ENCODE measurements at places on chromosomes 4 and X.

- DNase-seq: no peak
Measured at GRCh38 chr4:147056940-147057610, 111.4 kb upstream of the TTC29 start.

- no peak for DNase-seq
Measured at GRCh38 chr4:101232074-101232776, 115.1 kb downstream of the PPP3CA start.

- no peak for DNase-seq
Measured at GRCh38 chrX:31670245-31670644, 598.4 kb upstream of the FTHL17 start.

DNA sequence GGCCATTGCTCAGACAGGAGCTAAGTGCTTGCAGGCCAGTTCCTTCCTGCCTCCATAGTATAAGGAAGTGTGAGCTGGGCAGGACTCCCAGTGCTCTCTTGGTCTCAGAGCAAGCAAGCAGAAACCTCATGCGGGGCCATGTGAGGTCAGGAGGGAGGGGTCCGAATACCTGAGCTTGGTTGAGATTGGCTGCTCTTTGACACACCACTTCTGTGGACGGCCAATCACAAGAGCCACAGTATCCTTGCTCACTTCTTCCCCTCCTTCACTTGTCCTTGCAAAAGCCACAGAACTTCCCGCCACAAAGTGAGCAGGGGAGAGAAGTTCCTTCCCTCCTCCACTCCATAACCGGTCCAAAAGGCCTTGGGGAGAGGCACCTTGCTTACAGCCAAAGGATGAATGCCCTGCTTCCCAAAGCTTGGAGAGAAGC is 56.7 kb downstream of the PRPS1 start:
- no peak for DNase-seq

GRCh38 chr4:1693131-1693896 is 9.2 kb upstream of the FAM53A start:
- DNase-seq: peak; percentile 37

DNA sequence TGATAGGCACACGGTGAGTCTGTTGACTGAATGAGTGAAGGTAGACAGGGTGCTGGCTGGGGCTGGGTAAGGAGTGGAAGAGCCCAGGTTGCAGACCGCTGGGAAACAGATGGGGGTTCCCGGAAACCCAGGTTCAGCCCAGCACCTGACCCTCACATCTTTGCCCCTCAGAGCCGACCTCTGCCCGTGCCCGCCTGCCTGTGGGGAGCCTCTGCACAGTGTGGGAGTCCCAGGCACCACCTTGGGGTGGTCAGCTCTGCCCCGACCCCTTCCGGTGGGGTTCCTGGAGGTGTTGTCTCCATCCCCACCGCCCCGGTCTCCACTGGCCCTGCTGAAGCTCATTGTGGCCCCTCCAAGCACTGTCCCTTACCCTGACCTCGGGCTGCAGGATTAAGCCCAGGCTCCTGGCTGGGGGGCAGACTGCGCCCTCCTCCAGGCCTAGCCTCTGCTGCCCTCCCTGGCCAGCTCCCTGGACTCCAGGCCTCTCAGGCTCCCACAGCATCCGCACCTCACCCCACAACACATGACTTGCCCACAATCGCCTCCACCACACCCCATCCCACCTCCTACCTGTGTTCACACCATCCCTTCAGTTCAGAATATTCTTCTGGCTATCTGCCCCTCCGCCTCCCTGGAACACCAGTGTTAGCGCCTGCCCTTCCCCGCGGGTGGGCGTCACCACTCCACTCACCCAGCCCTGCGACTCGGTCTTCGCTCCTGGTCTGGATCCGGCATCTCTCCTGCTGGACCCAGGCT is 21.4 kb downstream of the HMX1 start:
- DNase-seq: no peak

DNA sequence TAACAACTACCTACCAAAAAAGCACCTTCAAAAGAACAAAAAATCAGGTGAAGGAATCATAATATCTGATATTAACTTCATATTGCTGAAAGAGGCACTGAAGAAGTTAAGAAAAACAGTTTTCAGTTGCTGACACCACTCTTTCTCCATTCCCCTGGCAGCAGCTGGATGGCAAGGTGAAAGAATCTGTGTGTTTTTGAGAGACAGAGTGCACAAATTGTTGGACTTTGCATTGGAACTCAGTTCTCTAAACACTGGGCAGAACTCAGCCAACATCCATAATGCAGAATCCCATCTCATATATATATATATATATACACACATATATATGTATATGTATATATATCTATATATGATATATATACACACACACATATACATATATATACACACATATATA is 408.3 kb upstream of the MAGEC2 start:
- DNase-seq: no peak

DNA sequence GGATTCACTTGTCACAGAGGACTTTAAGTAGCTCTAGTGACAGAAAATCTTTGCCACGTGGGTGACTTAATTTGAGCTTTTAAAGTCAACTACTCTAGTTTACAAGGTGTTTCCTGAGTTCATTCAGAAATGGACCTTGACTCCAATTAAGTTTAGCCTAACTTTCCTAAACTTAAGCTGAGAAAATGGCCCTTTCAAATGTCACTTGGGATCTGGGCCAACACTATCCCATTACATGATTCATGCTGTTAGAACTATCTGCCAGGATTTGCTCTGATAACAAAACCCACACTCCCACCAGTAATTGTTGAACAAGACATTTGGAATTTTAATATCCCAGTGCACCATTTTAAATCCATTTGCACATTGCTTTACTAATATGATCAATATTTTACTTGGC is 40.8 kb downstream of the C4orf46 start:
- DNase-seq: no peak

DNA sequence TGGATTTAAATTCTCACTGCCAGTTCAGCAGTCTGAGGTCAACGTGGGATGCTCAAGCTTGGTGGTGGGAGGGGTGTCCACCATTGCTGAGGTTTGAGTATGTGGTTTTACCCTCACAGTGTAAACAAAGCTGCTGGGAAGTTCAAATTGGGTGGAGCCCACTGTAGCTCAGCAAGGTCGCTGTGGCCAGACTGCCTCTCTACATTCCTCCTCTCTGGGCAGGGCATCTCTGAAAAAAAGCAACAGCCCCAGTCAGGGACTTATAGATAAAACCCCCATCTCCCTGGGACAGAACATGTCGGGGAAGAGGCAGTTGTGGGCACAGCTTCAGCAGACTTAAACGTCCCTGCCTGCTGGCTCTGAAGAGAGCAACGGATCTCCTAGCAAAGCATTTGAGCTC is 14.9 kb upstream of the RRAGB start:
- DNase-seq: no peak

GRCh38 chr4:74968456-74969164 is 35.7 kb downstream of the PARM1 start:
- DNase-seq: no peak

GRCh38 chr4:78057600-78058550 is 752 bp downstream of the FRAS1 start:
- no peak for DNase-seq

GRCh38 chrX:8731559-8732395 is at the start of gene ANOS1:
TSS of gene ANOS1 (minus strand) at chrX:8732137. CDS start at chrX:8732036, 101 bp downstream.
- DNase-seq: no peak

DNA sequence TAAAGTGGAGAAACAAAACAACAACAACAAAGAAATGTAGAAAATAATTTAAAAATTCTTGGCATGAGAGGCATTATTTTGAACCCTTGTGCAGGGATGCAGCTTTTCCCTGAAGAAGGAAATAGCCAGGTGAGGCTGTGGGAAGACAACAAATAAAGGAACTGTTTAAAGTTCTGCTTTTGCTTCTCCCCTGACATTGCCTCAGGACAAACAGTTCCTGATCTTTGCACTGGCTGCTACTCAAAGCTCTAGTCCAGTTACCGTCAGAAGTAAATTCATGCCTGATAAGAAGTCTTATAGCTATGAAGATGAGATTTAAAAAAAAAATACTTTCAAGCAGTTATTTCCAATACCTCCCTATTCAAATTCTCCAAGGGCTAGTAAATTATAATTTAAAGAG is 233.8 kb downstream of the IL15 start:
- DNase-seq: no peak

GRCh38 chrX:3271834-3272186 is 74.6 kb downstream of the MXRA5 start:
- no peak for DNase-seq

DNA sequence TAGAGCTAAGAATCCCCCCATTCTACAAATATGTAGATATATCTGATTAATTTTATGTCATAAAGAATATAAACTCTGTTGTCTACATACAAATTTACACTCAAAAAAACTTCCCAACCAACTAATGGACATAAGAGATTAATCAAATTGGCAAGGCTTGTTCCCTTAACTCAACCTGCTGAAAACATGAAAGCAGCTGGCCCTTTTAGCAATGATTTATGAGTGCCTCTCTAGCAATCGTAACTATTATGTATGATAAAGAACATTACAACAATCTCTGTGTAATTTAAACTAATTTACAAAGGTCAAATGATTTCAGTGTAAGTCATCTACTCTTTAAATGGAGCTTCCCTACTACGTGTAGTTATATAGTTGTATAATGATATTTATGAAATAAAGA is 83.1 kb upstream of the FTHL17 start:
- DNase-seq: no peak

DNA sequence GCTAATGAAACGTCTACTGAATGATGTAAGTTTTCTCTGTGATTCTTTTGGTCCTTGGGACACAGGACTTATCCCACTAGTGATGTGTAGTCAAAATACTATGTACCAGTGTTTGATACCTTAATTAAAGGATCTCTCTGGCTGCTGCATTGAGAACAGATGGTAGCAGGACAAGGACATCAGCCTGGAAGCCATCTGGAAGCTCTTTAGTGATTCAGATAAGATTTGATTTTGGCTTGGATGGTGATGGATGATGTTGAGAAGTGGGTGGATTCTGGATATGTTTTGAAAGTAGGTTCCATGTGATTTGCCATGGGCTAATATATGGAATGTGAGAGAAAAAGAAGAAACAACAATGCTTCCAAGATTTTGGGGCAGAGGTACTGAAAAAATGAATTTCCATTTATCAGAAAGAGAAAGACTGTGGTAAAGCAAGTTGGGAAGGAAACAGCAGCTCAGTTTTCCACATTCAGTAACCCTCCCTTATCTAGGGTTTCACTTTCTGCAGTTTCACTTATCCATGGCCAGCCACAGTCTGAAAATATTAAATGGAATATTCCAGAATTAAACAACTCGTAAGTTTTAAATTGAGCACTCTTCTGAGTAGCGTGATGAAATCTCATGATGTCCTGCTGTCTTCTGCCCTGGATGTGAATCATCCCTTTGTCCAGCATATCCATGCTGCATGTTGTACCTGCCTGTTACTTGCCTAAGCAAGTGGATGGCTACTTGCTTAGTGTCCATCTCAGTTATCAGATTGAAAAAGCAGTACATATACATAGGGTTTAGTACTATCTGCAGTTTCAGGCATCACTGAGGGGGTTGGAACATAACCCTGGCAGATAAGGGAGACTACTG is 15.6 kb downstream of the CD38 start:
- no peak for DNase-seq

GRCh38 chrX:69161786-69162349 is 3.4 kb downstream of the PJA1 start:
- DNase-seq: no peak

DNA sequence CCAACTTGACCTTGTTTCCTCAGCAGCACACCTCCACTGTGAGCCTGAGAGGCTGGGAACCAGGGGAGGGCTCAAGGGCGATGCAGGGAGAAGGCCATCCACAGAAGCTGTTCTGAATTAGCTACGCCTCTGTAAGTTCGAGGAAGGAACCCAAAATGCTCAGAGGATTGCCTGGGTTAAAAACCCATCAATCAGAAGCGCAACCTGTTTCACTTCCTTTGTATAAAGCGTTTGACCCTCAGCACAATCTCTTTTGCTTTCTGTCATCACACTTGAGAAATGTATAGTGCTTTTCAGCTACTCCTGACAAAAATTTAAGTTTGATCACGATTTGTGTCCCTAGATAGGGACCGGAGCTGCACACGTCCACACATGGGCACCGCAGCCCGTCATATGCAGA is 48.0 kb upstream of the MAP3K15 start:
- DNase-seq: no peak

GRCh38 chr4:185283723-185284122 is 74.3 kb downstream of the SNX25 start:
- no peak for DNase-seq

DNA sequence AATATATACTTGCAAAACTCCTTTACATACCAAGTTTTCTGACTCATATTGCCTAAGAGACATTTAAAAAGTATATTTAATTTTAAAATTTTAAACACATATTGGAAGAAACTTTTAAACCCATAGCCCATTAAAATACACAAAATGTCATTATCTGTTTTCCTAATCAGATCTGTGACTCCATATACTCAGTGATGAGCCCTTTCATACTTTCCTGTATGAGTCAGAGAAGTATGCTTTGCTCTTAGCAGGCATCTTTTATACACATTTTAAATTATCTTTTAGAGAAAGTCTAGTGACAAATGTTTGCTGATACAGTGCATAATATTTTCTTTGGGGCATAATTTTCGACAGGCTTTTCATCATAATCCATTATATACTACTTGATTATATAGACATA is 26.4 kb downstream of the SPIN3 start:
- DNase-seq: no peak

DNA sequence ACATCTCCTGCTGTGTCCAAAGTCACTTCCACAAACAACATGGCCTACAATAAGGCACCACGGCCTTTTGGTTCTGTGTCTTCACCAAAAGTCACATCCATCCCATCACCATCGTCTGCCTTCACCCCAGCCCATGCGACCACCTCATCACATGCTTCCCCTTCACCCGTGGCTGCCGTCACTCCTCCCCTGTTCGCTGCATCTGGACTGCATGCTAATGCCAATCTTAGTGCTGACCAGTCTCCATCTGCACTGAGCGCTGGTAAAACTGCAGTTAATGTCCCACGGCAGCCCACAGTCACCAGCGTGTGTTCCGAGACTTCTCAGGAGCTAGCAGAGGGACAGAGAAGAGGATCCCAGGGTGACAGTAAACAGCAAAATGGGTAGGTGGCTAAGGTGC is 123.9 kb downstream of the PDLIM5 start:
- no peak for DNase-seq

GRCh38 chr4:125317525-125317877 is 2.7 kb downstream of the FAT4 start:
- DNase-seq: no peak

- DNase-seq: no peak
Measured at GRCh38 chrX:128436397-128437103, 384.3 kb upstream of the ACTRT1 start.

DNA sequence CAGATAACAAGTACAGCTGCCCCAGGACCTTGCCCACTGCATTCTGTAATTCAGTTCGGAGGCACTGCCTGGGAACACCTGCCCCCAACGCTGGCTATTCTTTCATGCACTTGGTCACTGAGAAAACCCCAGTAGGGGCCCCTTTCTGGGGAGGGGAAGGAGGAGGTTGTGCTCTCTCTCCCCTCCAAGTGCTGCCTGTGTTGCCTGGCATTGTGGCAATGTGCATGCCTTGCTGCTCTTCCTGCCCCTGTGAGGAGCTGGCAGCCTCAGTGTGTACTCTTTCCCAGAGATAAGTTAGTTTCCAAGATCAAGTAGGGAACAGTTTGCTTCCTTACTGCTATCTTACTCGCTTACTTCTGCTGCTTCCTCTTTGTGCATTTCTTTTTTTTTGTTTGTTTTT is 90.8 kb downstream of the AASDH start:
- no peak for DNase-seq

GRCh38 chr4:28558895-28559294 is 1698.3 kb downstream of the STIM2 start:
- no peak for DNase-seq

Measured in NK-92 treated with Interleukin-12 subunit alpha and Interleukin-12 subunit beta, amount 100 ng/mL, for 24 hours (cell line).